IMR-90 (cell line): ENCODE measurements at places on chromosomes 2 and 18. TPM values are rescaled to one million over a fixed set of nuclear protein-coding genes. Genes with fewer than 3 reads are reported as not detected.
A peak's percentile ranks its signal among the peaks of the same experiment; 100 is the strongest.

PDE11A gene
- total RNA-seq: 0.56 and 0.72 TPM in 2 replicates

DNA sequence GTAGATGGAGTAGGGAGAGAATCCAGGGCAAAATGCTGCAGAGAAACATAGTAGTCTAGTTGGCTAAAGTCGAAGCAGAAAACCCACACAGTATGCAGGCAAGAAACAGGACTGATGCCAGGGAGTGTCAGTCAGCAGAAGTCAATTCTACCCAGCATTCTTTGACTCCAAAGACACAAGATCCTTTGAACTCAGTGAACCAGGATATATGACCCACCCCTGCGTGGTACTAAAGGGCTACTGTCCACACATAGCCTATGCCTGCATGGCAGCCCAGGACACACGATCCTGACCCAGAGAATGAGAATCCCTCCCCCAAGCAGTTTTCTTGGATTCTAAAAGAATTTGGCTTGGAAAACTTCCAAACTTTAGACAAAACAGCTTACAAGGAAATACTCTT is 42.5 kb downstream of the ALK start:
- H3K36me3 ChIP-seq: no peaks in the 10 kb centered on the region
- H3K4me3 ChIP-seq: no peak overlapping the region
- DNase-seq: no peak
- H3K4me1 ChIP-seq: no peaks in the 10 kb centered on the region
- no peaks in the 10 kb centered on the region for H3K27me3 ChIP-seq

ZSWIM2 gene
- total RNA-seq: 0.28 TPM in 1 of 2 replicates, not detected in the other

NOSTRIN gene
- total RNA-seq: under 0.01 and 0.18 TPM in 2 replicates

KHK gene
- total RNA-seq: 0.56 and 0.72 TPM in 2 replicates

GRCh38 chr2:108351889-108352288 is 25.9 kb upstream of the SULT1C4 start:
- DNase-seq: no peak
- H3K4me1 ChIP-seq: no peaks in the 10 kb centered on the region
- no peaks in the 10 kb centered on the region for H3K36me3 ChIP-seq
- H3K27me3 ChIP-seq: peaks cover 19% of the 10 kb centered on the region

ZNF24 gene
- 20.8 and 38.3 TPM in 2 replicates for total RNA-seq

DNA sequence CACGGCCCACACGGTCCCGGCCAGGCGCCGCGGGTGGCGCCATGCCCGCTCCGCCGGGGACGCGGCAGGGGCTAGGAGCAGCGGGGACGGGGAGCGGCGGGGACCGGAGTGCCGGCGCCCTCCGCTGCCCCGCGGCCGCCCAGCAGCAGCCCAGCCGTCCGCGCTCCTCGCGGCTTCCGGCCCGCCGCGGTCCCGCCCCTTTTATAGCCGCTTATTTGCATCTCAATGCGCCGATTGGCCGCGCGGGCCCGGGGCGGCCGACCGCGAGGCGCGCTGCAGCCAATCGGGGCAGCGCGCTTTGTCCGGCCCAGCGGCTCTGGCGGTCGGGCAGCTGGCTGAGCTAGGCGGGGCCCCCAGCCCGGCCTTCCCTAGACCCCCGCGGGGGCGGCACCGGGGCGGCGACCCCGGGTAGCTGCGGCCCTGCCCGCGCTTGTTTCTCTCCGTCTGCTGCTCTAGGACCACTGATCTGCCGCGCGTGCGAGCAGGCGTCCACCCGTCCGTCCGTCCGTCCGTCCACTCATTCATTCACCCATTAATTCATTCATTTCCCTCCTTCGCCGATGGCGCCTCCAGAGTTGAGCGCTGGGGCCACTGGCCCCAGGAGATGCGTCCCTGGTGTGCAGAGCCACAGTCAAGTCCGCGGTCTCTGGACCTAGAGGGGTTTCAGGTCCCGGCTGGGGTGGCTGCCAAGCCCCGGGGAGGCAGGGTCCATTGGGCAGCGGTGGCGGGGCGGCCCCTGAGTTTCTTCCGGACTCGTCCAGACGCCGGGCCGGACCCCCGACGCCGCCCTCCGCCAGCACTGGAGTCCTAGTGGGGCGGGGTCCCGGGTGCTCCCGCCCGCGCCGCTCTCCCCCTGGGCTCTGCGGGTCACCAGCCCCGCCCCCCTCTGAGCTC is at the start of gene HES6:
Gene HES6, minus strand, starts transcription at position 176 of the 894 bp plus-strand sequence. Its CDS starts 133 bp downstream, at position 43.
- H3K36me3 ChIP-seq: peaks cover under 1% of the 10 kb centered on the region; the same call in 1 of the 2 replicates
- peaks cover 17% of the 10 kb centered on the region for H3K27me3 ChIP-seq
- peaks cover 2% of the 10 kb centered on the region; the same call in 1 of the 2 replicates for H3K4me1 ChIP-seq
- H3K27ac ChIP-seq: no peak within 1 kb of the TSS; the same call in 1 of the 2 replicates
- DNase-seq: peak; percentile 82
- peak within 1 kb of the TSS; percentile 60 for H3K4me3 ChIP-seq

GRCh38 chr2:120680136-120680761 is 55.4 kb upstream of the GLI2 start:
- no peak overlapping the region for H3K27ac ChIP-seq
- H3K27me3 ChIP-seq: peaks cover 12% of the 10 kb centered on the region
- peaks cover 18% of the 10 kb centered on the region for H3K4me1 ChIP-seq
- peak; percentile 88 for DNase-seq
- H3K36me3 ChIP-seq: no peaks in the 10 kb centered on the region
- no peak overlapping the region for H3K4me3 ChIP-seq

- no peak overlapping the region for H3K27ac ChIP-seq
- no peak for DNase-seq
- no peaks in the 10 kb centered on the region for H3K36me3 ChIP-seq
- H3K4me1 ChIP-seq: no peaks in the 10 kb centered on the region
Measured at GRCh38 chr2:705971-706511, 28.8 kb upstream of the TMEM18 start.

GRCh38 chr18:73954268-73954667 is 193.4 kb downstream of the FBXO15 start:
- H3K27ac ChIP-seq: no peak overlapping the region
- no peaks in the 10 kb centered on the region; the same call in 1 of the 2 replicates for H3K4me1 ChIP-seq
- H3K36me3 ChIP-seq: no peaks in the 10 kb centered on the region
- H3K27me3 ChIP-seq: no peaks in the 10 kb centered on the region; the same call in 1 of the 2 replicates
- no peak for DNase-seq

DNA sequence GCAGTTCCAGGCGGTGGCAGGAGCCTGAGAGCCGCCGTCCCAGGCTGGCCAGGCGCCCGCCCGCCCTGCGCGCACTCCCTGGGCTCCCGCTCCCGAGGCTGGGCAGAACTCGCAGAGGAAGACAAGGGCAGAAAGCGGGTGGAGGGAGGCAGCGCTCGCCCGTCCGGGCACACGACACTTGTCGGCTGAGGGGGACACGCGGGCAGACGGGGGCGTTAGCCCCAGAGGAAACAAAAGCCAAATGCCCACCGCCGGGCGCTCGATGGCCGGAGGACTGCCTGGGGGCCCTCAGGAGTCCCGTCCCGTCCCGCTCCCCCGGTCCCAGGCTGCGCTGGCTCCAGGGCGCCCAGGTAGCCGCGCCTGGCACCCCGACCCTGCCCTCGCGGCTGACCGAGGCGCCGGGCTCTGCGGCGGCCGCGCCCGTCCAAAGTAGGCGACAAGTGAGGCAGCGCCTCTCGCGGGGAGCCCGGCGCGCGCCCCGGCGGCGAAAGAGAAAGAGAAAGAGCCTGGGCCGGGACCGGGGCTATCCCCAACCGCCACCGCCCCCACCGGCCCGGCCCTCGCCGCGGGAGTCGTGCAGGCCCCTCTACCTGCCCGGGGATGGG is 491 bp downstream of the L3MBTL4 start:
- H3K4me1 ChIP-seq: no peaks in the 10 kb centered on the region
- H3K36me3 ChIP-seq: no peaks in the 10 kb centered on the region
- peak overlapping the region; percentile 44 for H3K4me3 ChIP-seq
- no peak overlapping the region for H3K27ac ChIP-seq
- DNase-seq: no peak

HOXD13 gene
- not detected in 2 replicates for total RNA-seq

DNA sequence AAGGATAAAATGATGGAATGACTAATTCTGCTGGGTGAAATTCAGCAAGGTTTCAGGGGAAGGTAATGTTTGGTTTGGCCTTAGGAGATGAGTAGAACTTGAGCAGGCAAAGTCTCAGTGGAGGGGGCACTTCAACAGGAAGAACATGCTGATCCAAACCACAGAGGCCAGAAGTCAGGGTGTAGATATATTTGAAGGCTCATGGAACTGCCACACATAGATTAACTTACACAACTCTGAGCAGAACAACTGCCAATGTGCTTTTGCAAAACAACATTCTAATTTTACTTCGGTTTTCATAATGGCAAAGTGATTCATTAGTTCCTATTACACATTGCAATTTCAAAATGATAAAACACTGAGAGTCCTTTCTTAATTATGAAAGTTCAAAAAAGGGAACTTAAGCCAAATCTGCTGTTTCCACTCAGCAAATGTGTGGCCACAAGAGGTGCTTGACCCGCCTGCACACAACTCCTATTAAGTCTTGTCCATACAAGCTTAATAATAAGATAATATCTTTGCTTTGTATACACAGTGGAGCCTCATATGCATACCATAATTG is 284.8 kb downstream of the MREG start:
- DNase-seq: peak; percentile 95
- H3K36me3 ChIP-seq: no peaks in the 10 kb centered on the region
- H3K4me1 ChIP-seq: peaks cover 8% of the 10 kb centered on the region; the same call in 1 of the 2 replicates
- H3K27ac ChIP-seq: no peak overlapping the region
- no peaks in the 10 kb centered on the region for H3K27me3 ChIP-seq

SERPINB12 gene
- total RNA-seq: not detected in 2 replicates

AFG3L2 gene
- 37.6 and 65.5 TPM in 2 replicates for total RNA-seq

DNA sequence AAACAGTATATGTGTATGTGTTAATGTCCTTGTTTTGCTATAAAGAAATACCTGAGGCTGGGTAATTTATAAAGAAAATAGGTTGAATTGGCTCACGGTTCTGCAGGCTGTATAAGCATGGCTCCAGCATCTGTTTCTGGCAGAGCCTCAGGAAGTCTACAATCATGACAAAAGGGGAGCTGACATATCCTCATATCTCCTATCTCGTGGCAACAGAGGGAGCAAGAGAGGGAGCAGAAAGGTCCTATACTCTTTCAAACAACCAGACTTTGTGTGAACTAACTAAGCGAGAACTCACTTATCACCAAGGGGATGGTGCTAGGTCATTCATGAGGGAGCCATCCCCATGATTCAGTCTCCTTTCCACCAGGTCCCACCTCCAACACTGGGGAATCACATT is 13.0 kb downstream of the CALCRL start:
- peaks cover 2% of the 10 kb centered on the region for H3K4me1 ChIP-seq
- no peaks in the 10 kb centered on the region for H3K27me3 ChIP-seq
- H3K27ac ChIP-seq: no peak overlapping the region

DNA sequence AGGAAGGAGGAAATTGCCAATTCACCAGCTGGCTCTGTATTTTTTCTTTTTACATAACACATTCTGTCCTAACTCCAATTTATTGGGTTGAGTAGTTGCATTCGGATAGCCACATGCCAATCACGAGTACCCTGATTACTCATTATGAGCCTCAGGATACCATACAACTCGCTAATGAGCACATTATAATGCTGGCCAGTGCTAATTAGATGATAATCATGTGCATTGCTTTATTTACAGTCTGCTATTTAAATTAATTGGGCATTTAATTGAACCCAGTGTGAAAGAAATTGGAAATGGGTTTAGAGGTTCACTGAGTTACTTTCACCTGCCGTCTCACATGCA is 15.2 kb downstream of the G6PC2 start:
- H3K36me3 ChIP-seq: no peaks in the 10 kb centered on the region
- no peak overlapping the region for H3K4me3 ChIP-seq
- no peaks in the 10 kb centered on the region for H3K4me1 ChIP-seq
- H3K27me3 ChIP-seq: peaks cover 11% of the 10 kb centered on the region
- DNase-seq: no peak
- H3K27ac ChIP-seq: no peak overlapping the region

SERPINB11 gene
- 0.18 TPM in 1 of 2 replicates, not detected in the other for total RNA-seq

- no peaks in the 10 kb centered on the region for H3K27me3 ChIP-seq
- DNase-seq: peak; percentile 90
Measured at GRCh38 chr18:49359732-49360444, 100.6 kb downstream of the DYM start.

- DNase-seq: no peak
- H3K4me3 ChIP-seq: no peak overlapping the region
- no peaks in the 10 kb centered on the region for H3K4me1 ChIP-seq
- H3K36me3 ChIP-seq: no peaks in the 10 kb centered on the region
- H3K27ac ChIP-seq: no peak overlapping the region
Measured at GRCh38 chr2:192555740-192556139, 361.0 kb upstream of the TMEFF2 start.

DNA sequence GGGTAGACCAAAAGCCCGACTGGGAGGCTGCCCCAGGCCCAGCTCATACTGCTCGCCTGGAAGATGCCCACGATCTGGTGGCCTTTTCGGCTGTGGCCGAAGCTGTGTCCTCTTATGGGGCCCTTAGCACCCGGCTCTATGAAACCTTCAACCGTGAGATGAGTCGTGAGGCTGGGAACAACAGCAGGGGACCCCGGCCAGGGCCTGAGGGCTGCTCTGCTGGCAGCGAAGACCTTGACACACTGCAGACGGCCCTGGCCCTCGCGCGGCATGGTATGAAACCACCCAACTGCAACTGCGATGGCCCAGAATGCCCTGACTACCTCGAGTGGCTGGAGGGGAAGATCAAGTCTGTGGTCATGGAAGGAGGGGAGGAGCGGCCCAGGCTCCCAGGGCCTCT is 61.7 kb downstream of the TET3 start:
- H3K4me3 ChIP-seq: no peak overlapping the region
- no peaks in the 10 kb centered on the region for H3K4me1 ChIP-seq
- H3K36me3 ChIP-seq: peaks cover 12% of the 10 kb centered on the region

EDAR gene
- total RNA-seq: not detected in 2 replicates

PARD3B gene
- total RNA-seq: 15.3 and 15.6 TPM in 2 replicates

- H3K4me1 ChIP-seq: no peaks in the 10 kb centered on the region
- no peaks in the 10 kb centered on the region for H3K36me3 ChIP-seq
- H3K27me3 ChIP-seq: no peaks in the 10 kb centered on the region
- no peak overlapping the region for H3K27ac ChIP-seq
- no peak overlapping the region for H3K4me3 ChIP-seq
Measured at GRCh38 chr2:73561422-73561821, 80.8 kb downstream of the NAT8 start.

DNA sequence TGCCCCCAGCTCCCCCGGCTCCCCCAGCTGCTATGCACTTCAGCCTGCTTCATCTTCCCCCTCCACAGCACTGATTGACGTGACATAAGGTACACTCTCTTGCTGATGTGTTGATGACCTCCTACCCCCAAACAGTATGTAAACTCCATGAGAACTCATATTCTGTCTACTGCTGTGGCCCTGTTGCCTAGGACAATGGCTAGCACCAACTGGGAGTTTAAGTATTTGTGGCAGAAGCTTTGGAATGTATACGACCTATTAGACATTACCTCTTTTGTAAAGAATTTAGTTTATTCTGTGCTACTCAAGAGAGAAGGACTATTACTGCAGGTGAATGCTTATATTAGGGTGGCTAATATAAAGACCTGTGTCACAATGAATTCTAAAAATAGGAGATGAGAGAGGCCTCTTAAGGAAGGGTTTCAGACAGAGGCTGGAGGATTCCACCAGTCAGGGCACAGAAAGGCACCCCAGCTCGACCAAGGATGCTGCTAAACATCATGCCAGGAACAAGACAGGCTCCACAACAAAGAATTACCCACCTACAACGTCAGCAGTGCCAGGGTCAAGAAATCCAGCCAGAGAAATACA is 60.6 kb downstream of the CABYR start:
- no peak overlapping the region for H3K4me3 ChIP-seq
- no peaks in the 10 kb centered on the region; the same call in 1 of the 2 replicates for H3K36me3 ChIP-seq
- peaks cover 5% of the 10 kb centered on the region for H3K4me1 ChIP-seq
- DNase-seq: no peak

ROCK2 gene
- total RNA-seq: 28.3 and 59.7 TPM in 2 replicates
